ENCODE measurements at places on chromosomes 6 and 20.

DNA sequence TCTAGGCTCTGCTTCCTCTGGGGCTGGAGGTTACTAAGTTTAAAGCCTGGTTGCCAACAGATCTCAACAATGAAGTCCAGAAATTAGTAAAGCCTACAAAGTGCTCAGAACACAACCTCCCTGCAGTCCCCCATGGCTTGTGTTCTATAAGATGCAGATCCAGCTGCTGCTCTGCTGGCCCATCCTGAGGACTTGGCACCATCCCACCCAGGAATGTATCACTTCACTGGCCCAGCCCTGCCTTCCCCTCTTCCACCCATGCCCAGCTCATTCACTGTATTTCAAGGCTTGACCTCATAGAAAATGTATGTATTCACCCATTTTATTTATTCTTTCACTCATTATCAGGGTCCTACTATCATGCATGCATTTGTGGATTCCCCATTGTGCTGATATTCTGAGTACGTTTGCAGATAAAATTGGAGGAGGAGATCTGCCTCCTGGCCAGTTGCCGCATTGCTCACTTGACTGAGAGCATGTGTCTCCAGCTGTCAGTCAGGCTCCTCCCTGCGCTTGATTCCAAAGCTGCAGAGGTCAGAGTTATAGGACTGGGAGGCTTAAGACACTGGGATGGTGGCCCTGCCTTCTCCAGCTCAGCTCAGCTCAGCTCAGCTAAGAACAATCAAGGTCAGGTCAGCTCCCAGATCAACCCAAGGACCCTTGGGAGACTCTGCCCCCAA is 104.8 kb downstream of the MAFB start:
- no peak for DNase-seq

DNA sequence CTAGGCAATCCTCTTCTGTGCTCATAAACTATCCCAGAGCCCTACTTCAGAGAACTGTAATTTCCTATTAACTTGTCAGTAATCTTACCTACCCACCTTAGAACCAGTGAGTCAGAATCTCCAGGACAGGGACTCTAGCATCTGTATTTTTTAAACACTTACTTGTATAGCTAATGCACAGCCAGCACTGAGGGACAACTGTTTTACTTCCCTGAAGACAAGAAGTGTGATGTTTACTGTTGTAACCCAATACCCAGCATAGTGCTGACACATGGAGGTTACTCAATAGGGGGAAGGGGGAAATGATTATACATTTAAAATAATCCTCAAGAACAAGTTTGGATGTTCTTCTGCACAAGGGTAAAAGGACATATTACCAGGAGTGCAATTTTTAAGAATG is 130.8 kb downstream of the BTBD9 start:
- no peak for DNase-seq

GRCh38 chr6:20900389-20901160 is 366.3 kb downstream of the CDKAL1 start:
- no peak for DNase-seq

DNA sequence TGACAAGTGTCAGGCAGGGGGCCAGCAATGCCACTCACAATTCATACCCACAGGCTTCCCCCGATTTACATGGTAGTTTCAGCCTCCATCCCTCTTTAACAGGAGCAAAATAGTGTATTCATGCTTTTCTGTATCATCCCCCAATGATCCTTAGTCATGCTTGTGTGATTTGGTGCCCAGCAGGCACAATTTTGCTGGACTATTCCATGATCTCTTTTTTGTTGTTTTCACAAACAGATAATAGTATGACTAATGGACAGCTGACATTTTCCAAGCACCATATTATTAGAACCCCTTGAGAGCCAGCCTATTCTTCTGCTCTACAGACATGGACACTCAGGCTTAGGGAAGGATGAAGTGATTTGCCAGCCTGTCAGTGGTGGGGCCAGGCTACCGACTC is 128.2 kb upstream of the RIPOR2 start:
- DNase-seq = no peak

DNA sequence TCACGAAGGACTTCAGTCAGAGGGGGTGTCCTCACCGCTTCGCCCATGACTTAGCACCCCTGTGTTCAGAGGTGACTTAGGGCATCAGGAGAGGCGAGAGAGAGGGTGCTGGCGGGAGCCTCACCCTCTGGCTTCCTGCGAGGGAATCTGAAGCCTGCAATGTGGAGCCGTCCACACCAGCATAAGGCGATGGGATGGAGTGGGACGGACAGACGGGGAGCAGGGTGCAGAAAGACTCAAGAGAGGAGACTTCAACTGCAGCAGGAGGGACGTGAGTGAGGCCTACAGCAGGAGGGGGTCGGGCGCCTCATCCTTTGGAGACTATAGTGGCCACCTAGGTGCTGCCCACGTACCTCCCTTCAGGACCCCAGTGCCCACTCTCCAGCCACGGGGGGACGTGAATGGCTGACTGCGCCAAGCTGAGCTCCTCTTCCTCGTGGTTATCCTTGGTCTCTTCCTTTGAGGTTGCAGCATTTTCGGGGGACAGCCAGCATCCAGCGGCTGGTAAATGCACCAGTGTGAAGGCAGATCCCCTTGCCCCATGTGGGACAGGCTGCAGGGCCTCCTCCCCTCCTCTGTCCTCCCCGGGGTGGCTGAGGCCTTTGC is 26.9 kb upstream of the MLN start:
- no peak for DNase-seq

GRCh38 chr6:36533321-36533720 is 14.0 kb downstream of the STK38 start:
- no peak for DNase-seq

DNA sequence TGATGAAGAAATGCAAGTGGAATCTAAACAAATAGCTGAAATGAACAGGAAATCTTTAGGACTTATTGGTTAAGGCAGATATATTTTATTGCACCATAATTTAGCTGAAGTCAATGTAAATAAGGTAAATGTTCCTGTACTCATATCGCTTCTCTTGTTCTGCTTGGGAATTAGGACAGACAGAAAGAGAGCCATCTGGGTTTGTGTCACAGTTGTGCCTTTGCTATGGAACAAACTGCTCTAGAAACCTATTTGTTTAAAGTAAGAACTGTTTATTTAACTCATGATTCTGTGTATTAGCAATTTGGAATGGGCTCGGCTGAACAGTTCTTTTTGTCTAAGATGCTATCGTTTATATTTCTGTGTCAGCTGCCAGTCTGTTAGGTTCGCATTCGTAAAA is 143.8 kb upstream of the KHDRBS2 start:
- no peak for DNase-seq

DNA sequence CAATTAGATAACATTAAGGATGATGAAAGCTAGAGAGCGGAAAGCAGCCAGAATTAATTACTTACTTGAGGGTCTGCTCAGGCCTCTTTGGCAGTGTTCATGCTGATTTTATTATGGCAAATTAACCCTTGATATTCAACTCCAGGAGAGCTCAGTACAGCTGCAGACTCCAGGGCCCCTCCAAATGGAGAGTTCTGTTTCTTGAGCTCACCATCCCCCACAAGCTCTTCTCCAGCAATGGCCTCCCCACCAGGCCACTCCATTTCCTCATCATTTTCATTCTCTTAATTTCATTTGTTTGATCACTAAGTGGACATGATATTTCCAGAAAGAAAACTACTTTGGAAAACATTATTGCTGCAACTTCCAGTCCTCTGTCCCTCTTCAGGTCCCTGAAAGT is 513.3 kb upstream of the NOX3 start:
- DNase-seq = no peak

DNA sequence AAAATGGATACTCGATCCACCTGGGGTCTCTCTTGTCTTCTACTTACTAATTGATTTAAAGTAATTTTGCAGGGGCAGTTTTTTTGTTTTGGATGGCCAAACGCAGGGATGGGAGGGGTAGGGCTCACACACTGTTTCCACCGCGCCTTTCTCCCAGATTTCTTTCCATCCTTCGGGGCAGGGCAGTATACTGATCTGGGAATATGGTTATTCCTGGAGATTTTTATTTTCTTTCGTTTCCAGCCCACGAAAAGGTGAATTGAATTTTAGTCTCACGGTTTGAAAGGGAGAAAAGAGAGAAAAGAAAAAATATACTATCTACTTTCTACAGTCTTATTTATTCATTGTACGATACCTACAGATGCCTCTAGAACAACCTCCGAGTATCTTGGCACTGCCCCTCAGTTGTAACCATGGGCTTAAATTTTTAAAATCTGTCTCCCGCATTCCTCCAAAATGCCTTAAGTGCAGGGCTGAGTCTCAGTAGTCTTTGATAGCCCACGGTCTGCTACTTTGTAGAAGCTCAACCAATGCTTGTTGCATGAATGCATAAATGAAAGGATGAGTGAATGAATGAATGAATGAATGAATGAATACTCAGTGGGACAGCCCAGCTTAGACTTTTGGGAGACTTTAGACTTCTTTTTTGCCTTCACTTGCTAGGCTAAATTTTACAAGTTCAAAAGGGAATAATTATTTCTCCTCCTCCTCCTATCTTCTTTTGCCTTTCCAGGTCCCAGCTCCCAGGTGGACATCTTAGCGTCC is 18.1 kb upstream of the TRIM27 start:
- DNase-seq = no peak

DNA sequence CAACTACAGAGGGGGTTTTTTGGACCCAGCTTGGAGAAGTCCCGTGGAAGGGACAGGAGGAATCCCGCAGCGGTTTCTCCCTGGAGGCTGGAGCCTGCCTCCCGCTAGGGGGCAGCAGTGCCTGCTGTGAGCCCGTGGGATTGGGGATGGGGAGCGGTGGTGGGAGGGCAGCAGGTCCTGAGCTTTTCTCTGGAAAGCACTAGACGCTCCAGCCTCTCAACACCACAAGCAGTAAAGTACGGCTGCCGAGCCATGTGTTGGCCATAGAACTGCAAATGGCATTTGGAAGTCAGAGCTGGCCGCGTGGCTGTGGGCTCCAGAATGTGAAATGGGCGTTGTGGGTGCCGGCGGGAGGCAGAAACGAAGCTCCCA is 47.8 kb downstream of the GMPR start:
- no peak for DNase-seq

- no peak for DNase-seq
Observed at GRCh38 chr6:53439556-53439955, 90.8 kb upstream of the ELOVL5 start.

- no peak for DNase-seq
Observed at GRCh38 chr20:63288581-63289251, 4.3 kb upstream of the COL20A1 start.

- DNase-seq = no peak
Observed at GRCh38 chr20:997486-997885, 4.6 kb downstream of the RSPO4 start.

GRCh38 chr6:41280381-41281057 is 6.0 kb downstream of the TREM1 start:
- DNase-seq = no peak

- DNase-seq = no peak
Observed at GRCh38 chr6:162852840-162853577, 125.2 kb downstream of the PACRG start.

DNA sequence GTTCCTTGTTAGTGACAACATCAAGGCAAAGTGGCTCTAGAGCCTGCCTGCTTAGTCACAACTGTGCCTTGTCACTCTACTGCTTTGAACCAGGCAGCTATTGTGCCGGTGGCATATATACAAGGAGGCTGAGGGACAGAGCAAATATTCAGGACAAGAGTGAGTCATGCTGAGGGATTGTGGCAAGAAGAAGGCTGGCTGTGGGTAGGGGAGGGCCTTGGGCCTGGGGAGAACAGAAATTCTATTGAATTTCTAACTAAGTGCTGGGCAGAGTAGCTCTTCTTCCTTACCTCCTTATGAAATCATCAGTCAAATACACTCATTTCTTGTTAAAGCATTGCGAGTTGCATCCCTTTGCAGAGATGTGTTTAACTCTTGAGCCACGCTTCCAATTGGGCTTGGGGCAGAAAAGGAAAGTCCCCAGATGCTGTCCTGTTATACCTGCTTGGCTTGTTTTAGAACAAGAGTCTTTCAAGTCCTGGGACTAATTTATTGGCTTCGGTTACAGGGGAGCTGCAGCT is 59.7 kb downstream of the PFDN4 start:
- no peak for DNase-seq

- no peak for DNase-seq
Observed at GRCh38 chr6:52640916-52641315, 30.0 kb upstream of the TMEM14A start.

DNA sequence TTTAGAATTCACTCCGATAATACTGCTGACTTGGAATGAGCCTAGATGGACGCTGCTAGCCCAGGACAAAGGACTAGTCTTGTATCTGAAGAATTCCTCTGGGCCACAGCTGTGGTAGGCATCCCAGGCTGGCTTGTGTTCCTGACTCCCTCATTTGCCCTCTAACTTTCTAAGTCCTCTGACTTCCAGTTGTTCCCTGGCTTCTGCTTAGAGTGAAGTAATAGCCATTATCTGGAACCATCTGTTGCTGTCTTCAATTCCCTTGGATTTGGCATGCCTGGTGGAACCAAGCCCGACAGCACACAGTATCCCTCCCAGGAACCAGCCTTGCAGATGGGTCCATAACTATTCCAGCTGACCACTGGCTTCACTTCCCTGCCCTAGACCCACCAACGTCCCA is 376.0 kb downstream of the SYNE1 start:
- no peak for DNase-seq

DNA sequence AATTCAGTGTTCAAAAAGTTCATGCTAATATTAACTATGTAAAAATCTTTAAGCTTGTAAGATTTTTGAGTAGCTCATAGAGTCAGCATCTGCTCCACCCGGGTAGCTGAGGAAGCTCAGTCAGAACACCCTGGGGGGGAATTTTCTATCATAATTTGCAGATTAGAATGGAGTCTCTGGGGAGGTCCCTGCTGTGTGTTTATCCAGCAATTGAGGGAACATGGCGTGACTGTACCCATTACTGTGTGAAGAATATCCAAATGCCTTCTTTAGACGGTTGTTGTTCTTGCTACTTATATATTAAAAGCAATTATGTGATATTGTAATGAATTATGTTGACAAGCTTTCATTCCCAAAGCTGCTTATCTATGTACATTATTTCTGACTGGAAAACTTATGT is 64.8 kb downstream of the AIG1 start:
- DNase-seq = no peak

DNA sequence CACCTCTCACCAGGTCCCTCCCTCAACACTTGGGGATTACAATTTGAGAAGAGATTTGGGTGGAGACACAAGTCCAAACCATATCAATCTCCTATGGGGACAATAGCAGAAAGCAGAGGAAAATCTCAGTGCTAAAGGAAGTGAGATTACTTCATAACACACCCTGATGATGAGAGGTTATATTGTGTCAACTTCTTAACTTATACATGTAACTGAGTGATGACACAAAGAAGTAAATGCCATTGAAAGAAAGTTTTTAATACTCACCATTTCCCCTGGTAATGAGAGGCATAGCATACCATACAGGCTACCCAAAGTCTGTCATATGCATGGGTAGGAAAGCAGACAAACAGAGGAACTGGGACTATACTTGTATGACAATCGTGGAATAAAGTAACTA is 137.2 kb downstream of the MMUT start:
- no peak for DNase-seq

- no peak for DNase-seq
Observed at GRCh38 chr20:51959066-51959542, 156.8 kb upstream of the SALL4 start.

DNA sequence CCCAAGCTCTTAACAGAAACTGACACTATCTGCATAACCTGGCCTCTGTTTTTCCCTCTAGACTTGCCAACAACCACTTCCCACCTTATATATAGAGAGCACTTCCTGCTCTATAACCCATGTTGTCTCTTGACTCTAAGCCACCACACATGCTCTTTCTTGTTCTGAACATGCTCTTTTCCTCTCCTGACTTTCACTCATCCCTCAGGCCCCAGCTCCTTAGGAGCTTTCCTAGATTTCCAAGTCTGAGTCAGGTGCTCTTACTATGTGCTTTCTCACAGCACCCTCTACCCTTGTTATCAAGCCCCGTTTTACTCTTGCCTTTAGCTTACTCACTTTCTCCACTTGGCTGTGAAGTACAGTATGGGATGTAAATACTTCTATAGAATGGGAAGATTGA is 143.9 kb upstream of the EYA4 start:
- no peak for DNase-seq
